Hippocampal formation (tissue), 2 donors: ENCODE measurements at places on chromosomes 2 and 18.

DNA sequence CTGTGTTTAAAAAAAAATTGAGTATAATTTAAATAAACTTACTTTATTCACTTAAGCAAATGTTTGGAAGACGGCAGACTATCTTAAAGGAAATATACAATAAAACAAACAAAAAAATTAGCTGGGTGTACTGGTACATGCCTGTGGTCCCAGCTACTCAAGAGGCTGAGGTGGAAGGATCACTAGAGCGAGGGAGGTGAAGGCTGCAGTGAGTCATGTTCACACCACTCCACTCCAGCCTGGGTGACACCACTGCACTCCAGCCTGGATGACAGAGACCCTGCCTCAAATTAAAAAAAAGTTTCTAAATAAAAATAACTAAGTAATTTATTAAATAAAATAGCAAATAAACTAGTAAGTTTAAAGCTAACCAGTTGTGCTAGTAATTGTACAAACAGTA, 7.5 kb downstream of the PUM2 start:
- DNase-seq, result no peak

DNA sequence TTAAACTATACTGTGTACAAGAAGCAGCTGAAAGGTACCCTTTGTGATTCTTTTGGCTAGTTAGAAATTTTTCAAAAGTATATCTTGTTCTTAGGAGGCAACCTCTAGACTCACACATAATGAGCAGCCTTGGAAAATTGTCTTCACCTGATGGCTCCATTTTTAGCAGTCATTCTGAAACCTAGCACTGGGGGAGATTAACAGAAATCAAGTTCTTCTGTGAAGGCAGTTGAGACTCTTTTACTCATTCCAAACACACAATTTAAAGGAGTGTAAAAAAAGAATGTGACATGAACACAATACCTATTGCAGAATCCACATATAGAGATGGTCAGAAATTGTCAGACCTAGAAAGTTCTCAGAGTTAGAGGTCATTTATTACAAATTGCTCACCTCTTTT, 197.7 kb downstream of the UBE2E3 start:
- DNase-seq, result no peak

DNA sequence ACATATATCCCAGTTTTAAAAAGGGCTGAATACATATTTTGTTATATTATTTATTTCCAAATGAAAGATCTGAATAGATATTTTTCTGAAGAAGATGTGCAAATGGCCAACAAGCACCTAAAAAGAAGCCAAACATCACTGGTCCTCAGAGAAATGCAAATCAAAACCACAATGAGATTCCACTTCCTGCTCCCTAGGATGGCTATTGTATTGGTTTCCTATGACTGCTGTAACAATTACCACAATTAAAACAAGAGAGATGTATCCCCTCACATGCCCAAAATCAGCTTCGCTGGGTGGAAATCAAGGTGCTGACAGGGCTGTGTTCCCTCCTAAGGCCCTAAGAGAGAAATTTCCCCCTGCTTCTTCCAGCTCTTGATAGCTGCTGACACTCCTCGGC, 23.2 kb downstream of the ABCB11 start:
- DNase-seq, result no peak

DNA sequence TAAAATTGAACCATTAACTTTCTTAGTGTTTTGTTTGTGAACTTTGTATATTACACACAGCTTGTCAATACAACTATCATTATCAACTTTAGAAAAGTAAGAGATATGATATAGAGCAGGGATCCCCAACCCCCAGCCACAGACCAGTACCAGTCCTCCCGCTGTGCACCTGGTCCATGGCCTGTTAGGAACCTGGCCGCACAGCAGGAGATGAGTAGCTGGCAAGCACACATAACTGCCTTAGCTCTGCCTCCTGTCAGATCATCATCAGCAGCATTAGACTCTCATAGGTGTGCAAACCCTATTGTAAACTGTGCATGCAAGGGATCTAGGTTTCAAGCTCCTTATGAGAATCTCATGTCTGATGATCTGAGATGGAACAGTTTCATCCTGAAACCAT, 491.0 kb upstream of the NXPH2 start:
- no peak for DNase-seq

DNA sequence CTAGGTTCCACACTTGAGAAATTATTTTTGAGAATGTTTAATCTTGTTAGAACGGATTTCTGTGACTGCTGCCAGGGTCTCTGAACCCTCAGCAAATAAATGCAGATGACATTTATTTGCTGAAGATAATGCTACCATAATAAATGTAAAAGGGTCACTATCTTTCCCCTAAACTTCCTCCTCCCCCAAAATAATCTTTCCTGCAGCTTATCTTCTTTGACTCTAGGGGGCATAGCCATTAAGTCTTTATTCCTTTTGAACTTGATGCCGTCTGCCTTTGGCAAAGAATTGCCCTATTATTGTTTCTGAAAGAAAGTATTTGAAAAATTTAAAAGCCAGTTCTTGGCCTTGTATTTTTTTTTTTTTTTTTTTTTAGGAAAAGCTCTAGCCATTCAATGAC, 63.6 kb upstream of the ACSL3 start:
- DNase-seq, result no peak

DNA sequence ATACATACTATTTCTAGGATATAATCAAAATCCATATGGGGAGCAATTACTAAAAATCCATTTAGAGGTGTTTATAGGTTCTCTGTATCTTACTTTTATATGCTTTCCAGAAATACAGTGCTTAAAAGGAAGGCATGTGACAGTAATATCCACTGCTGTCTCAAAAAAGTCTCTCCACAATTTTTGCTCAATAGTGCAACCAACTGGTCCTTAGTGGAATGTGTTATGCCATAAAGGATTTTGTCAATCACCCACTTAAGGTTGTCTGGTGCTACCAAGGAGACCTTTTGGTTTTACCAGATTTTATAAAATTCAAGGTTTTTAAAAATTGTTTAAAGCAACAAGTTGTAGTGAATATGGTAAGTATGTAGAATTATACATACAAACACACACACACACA, 328.5 kb upstream of the DSEL start:
- no peak for DNase-seq

DNA sequence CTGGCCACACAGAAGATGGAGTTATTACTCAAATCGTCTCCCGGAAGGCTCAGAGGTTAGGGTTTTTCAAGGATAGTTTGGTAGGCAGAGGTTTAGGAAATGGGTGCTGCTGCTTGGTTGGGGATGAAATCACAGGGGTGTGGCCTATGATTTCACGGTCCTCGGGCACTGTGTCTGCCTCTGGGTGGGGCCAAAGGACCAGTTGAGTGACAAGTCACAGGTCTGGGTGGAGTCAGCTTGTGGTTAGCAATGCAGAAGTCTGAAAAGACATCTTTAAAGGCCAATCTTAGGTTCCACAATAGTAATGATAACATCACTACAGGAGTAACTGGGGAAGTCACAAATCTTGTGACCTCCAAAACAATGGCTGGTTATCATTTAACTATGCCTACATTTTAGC, 387.8 kb downstream of the ZNF521 start:
- no peak for DNase-seq

- no peak for DNase-seq
Observed at GRCh38 chr18:47873625-47874024, 56.8 kb downstream of the SMAD2 start.

DNA sequence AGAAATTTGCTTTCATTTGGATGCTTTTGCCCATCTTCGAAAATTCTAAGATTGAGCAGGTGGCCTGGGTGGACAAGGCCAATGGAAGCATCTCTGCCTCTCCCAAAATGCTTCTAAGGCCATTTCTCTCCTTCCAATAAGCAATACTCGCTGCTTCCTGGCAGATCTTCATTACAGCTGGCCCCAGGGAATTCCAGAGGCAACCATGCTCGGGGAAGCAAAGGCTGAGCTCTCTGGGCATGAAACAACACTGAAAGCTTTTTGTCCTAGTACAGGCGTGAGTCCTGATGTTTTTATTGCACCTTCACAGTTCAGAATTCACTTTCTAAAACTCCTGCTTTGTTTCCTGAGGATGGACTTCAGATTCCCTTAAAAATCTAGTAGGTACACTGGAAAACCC, 11.8 kb upstream of the NEDD4L start:
- no peak for DNase-seq

DNA sequence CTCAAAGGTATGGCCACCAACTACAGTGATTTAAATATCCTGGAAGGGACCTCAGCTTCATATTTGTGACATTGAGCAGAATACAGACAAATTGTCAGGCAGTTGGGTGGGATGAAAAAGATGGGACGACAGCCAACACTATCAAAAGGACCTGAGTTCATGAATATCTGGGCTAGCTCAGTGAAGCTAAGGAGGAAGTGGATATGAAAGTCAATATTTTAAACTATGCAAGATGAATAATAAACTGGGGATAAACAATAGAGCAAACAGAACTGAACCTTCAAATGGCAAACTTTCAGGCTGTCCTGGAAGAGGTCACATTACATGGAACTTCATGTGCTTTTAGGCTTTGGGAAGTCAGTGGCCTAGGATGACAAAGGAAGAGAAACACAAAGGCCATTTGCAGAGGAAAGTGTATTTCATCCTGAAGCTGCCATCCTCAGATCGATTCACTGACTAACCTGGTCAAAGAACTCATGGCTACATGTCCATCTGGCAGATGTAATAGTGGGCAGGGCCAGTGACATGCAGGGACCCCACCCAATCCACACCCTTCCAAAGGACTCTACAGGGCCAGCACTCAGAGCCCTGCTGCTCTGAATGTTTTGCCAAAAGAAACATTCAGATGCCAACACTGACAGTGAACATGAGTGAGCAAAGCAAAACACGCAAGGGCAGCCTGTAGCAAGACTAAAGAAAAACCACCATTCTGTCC, 175.7 kb downstream of the ETAA1 start:
- no peak for DNase-seq

DNA sequence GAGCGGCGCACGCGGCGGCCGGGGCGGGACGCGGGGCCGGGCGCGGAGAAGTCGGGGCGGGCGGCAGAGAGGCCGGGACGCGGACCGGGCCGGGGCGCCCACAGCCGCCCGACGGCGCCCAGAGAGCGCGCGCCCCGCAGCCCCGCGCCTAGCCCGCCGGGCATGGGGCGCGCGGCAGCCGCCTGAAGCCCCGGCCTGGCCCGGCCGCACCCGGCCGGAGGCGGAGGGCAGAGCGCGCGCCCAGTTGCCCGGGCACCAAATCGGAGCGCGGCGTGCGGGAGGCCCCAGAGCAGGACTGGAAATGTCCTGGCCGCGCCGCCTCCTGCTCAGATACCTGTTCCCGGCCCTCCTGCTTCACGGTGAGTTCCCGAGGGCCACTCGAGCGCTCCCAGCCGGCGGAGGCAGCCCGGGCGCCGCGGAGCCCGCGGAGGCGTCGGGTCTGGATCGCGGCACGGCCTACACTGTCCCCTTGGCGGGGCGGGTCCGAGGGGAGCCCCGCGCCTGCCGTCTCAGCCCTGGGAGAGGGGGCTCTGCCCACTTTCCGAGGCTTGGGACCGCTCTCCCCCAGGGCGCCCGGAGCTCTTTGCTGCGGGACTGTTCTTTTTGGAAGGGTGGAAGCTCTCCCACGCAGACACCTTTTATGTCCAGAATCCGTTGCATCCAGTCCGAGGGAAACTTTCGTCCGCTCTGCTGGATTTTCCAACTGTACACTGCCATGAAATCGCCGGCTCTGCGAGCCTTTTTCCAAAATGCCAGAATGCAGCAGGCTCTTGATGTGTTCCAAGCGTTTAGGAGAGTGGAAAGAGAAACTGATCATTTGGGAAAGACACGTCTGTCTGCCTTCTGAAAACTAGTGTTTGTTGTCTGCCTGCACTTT, 484 bp downstream of the APCDD1 start:
- DNase-seq, result no peak

- no peak for DNase-seq
Observed at GRCh38 chr2:121754851-121755236, 607 bp upstream of the TSN start.

DNA sequence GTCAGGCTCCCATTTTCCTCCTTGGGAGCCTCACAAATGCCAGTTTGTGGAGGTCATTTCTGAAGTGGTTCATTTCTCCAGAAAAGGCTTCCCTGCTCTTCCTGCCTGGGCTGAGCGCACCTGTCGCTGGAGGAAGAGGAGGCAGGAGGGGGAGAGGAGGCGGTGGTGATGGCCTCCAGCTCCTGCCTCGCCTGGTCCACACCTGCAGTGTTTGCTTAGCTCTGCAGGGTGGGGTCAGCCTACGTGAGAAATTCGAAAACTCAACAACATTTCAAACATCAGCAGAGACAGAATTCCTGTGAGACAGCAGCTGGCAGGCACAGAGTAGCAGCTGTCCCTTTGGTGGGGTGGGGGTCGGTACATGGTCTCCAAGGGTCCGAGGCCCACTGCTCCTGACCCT, 7.9 kb downstream of the IMPA2 start:
- DNase-seq, result no peak

DNA sequence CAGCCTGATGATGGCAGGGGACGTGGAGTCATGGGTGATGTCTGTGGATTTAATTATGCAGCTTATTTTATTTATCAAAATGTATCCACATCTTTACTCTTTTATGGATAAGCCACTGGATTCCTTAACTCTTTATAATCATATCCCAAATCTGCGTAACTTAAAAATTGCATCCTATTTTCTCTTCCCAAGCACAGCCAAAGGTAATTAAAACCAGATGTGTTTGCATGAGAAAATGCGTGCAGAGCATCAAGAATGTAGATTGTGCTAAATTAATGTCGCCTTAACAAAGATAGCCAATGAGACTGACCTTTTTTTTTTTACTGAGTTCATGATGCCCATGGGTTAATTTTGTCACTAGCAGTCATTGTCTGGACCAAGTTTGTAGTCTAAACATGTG, 10.0 kb downstream of the SH3RF3 start:
- no peak for DNase-seq

GRCh38 chr2:240441326-240441992, 6.0 kb downstream of the GPC1 start:
- no peak for DNase-seq

DNA sequence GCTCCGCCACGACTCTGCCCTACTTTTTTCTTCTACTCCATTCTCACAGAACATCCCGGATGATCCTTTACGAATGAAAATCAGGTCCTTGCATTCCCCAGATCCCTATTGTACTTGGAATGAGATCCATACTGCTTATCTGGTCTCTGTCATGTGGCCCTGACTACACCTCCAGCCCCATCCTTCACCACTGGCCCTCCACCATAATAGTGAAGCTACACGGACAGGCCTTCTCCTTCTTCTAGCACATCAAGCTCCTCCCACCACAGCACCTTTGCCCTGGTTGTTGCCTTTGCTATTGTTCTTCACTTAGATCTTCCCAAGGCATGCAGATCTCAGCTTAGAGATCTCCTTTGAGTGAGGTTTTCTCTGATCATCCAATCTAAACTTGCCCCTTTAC, 20.1 kb upstream of the RMDN2 start:
- no peak for DNase-seq
